ENCODE measurements at places on chromosomes 6 and 20.
A peak's percentile ranks its signal among the peaks of the same experiment; 100 is the strongest.

- no peak overlapping the region for H3K4me3 ChIP-seq
- DNase-seq: no peak
- H3K27ac ChIP-seq: no peak overlapping the region
- H3K27me3 ChIP-seq: no peaks in the 10 kb centered on the region
Measured at GRCh38 chr20:57476084-57476526, 48.8 kb downstream of the CTCFL start.

DNA sequence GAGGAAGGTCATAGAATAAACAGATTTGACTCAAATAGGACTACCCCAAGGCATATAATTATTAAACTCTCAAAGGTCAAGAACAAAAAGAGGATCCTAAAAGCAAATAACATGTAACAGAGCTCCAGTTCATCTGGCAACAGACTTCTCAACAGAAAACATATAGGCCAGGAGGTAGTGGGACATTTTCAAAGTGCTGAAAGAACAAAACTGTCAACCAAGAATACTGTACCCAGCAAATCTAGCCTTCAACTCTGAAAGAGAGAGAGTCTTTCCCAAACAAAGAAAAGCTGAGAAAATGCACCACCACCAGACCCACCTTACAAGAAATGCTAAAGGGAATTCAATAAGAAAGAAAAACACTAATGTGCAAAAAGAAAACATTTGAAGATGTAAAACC, 11.9 kb downstream of the NQO2 start:
- no peak overlapping the region for H3K4me3 ChIP-seq
- no peaks in the 10 kb centered on the region for H3K27me3 ChIP-seq
- no peak for DNase-seq
- no peaks in the 10 kb centered on the region for H3K4me1 ChIP-seq
- peaks cover 8% of the 10 kb centered on the region for H3K36me3 ChIP-seq

- H3K27ac ChIP-seq: no peak overlapping the region
- no peak for DNase-seq
- H3K27me3 ChIP-seq: peaks cover 14% of the 10 kb centered on the region
- H3K36me3 ChIP-seq: no peaks in the 10 kb centered on the region
- H3K4me3 ChIP-seq: no peak overlapping the region
- no peaks in the 10 kb centered on the region for H3K4me1 ChIP-seq
Measured at GRCh38 chr20:59817406-59817805, 116.0 kb downstream of the SYCP2 start.

DNA sequence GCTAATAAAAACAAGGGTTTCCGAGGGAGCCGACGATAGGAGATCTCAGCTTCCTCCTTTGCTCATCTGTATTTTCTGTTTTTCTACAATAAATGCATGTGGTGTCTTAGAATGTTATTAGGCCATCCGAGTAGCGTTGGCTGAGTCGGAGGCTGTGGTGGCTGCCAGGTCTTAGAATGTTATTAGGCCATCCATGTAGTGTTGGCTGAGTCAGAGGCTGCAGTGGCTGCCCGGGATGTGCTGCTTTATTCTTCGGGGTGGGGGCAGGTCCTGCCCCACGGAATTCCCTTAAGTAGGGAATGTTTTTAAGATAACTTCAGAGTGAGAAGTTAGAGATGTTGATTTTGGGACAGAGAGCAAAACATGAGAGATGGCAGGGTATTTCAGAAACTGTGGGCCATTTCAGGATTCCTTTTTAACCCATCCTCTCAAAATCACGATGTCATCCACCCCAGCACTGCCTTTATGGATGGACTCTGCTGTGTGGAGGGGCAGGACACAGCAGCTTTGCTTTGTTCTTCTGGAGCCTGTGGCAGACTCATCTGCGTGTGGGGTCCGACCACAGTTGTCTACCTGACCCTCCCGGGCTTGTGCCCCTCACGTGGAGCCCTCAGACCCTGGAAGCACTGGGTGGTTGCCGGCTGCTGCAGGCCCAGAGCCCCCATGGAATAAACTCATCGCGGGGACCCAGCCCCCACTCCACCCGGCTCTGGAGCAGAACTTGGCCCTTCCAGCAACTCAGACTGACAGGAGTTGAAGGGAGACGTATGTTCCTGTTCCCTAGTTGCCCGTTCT, 20.4 kb downstream of the OSBPL2 start:
- no peaks in the 10 kb centered on the region for H3K4me1 ChIP-seq
- H3K36me3 ChIP-seq: no peaks in the 10 kb centered on the region
- no peak overlapping the region for H3K4me3 ChIP-seq
- H3K27ac ChIP-seq: no peak overlapping the region
- no peaks in the 10 kb centered on the region for H3K27me3 ChIP-seq
- DNase-seq: no peak

- peak overlapping the region; percentile 81 for H3K4me3 ChIP-seq
- H3K36me3 ChIP-seq: no peaks in the 10 kb centered on the region
- no peaks in the 10 kb centered on the region for H3K27me3 ChIP-seq
- no peak for DNase-seq
- H3K4me1 ChIP-seq: peaks cover 5% of the 10 kb centered on the region
- peak overlapping the region; percentile 99 for H3K27ac ChIP-seq
Measured at GRCh38 chr6:28336284-28337120, 554 bp upstream of the ZSCAN31 start.

GRCh38 chr20:63735859-63736718, at the start of gene LIME1:
LIME1 (plus strand) TSS chr20:63736664; CDS start chr20:63737550, 886 bp downstream.
- DNase-seq: no peak
- H3K4me3 ChIP-seq: peak within 1 kb of the TSS; percentile 9
- no peaks in the 10 kb centered on the region for H3K36me3 ChIP-seq
- no peaks in the 10 kb centered on the region for H3K27me3 ChIP-seq
- no peak within 1 kb of the TSS for H3K27ac ChIP-seq

DNA sequence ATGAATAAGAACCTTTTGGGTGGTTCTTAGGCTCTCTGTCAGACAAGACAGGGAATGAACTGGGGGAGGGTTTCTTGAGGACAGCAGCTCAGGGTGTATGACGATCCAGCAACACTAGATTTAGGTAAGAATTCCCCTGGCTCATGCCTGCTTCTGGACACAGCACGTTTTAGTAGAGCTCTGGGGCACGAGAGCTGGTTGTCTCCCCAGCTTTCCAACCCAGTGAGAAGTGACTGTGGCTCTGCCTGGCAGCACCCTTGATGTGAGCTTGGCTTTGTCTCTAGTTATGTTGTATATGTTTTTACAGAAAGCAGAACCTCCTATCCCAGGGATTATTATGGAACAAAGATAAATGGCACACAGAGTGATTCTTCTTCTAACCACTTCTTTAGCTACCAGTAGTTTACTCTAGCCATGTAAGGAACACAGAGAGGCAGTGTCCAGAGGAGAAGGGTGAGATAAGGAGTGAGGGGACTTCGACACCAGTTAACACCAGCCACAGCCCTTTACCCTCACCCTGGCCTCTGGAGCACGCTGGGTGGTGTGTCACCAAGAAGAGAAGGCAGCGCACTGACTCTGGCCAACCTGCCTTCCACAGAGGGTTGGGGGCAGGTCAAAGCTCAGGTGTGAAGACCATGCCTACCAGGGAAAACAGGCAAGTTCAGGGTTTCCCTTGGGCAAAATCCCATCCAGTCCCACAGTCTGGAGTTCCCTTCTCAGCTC, 3.9 kb downstream of the APOBEC2 start:
- no peak overlapping the region for H3K27ac ChIP-seq
- no peaks in the 10 kb centered on the region for H3K27me3 ChIP-seq
- H3K4me3 ChIP-seq: no peak overlapping the region
- H3K36me3 ChIP-seq: no peaks in the 10 kb centered on the region
- no peak for DNase-seq

- no peaks in the 10 kb centered on the region for H3K36me3 ChIP-seq
- H3K4me1 ChIP-seq: no peaks in the 10 kb centered on the region
- H3K4me3 ChIP-seq: no peak overlapping the region
- no peak for DNase-seq
- H3K27ac ChIP-seq: no peak overlapping the region
- H3K27me3 ChIP-seq: no peaks in the 10 kb centered on the region
Measured at GRCh38 chr6:46584586-46584985, 68.0 kb downstream of the CYP39A1 start.

DNA sequence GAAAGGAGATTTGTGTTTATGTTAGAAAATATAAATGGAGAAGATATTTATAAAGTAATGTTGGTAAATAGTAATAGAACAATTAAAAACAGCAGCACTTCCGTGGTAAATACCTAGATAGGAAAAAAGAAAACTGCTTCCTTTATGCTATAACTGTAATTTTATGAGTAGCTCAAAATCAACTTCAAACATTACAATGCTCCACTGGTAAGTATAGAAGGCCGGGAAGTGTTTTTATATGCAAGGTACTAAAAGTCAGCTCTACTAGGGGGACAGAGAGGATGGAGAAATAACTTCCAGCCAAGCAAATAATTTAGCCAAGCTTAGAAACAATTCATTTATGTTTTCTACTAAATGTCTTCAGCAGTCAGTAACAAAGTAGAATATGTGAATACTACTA, 56.7 kb downstream of the ARHGAP18 start:
- H3K27me3 ChIP-seq: no peaks in the 10 kb centered on the region
- H3K27ac ChIP-seq: no peak overlapping the region
- no peaks in the 10 kb centered on the region for H3K4me1 ChIP-seq
- no peak overlapping the region for H3K4me3 ChIP-seq
- H3K36me3 ChIP-seq: no peaks in the 10 kb centered on the region

DNA sequence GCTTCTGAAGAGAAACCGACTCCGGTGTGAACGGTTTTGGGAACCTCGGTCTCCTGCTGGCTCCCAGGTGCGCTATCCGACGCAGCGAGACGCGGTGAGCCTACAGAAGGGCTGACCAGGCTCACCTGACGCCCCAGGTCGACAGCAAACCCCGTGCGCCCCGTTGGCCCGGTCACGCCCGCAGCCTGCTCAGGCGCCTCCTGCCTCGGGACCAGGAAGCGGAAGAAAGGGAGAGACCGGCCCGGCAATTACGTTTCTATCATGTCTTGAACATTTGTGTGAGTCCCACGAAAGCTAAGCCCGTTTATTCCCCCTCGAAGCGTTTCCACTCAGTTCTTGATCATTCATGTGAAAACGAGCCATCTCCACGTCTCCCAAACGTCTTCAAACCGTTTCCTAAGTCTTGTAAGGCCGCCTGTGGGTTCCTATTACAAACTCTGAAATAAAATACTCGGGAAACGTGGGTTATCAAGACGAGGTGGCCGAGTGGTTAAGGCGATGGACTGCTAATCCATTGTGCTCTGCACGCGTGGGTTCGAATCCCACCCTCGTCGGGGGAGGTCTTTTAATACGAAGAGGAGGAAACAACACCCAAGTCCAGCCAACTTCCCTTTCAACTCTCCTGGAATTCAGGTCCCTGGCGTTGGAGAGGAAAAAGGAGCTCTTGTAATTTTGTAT, 150.5 kb upstream of the PRSS16 start:
- no peak overlapping the region for H3K27ac ChIP-seq
- H3K36me3 ChIP-seq: no peaks in the 10 kb centered on the region
- H3K4me3 ChIP-seq: peak overlapping the region; percentile 44
- DNase-seq: peak; percentile 56
- H3K27me3 ChIP-seq: peaks cover 31% of the 10 kb centered on the region

GRCh38 chr20:37915800-37916570, 13.1 kb downstream of the VSTM2L start:
- DNase-seq: no peak
- peaks cover 87% of the 10 kb centered on the region for H3K27me3 ChIP-seq
- H3K4me1 ChIP-seq: no peaks in the 10 kb centered on the region
- H3K4me3 ChIP-seq: no peak overlapping the region
- no peak overlapping the region for H3K27ac ChIP-seq

DNA sequence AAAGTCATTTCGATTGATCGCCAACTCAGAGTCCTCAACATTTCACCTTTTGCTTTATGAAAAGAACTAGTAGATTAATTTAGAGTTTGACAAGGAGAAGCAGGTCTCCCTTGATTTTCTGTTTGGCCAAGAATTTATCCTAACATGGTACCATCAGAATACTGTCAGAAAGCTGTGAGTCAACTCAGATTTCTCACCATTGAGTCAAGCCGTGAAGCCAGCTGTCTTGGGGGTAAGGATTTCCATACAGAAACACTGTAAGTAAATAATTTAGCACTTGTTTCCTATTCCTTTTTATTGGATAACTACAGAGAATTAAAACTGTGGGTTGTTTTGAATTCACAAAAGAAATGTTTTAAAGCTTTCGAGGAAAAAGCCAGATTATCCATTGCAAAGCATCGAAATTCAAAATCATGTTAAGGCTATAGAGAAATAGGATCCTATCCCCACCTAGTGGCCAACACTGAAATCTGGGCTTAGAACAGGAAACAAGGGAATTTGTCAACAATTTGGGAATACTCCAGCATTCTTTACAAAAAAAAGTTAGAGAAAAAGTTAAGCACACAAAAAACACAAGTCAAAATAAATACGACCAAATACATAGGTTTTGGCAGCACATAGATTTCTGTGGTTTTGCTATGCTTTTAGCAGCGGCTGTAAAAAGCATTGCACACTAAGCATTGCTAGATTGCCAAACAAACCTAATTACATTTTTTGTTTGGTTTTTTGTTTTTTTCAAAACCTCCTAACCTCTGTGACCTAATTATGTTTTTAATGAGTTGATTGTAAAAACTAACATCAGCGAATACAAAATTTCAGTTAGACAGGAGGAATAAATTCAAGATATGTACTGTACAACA, 44.2 kb downstream of the COL11A2 start:
- no peaks in the 10 kb centered on the region for H3K36me3 ChIP-seq
- H3K27ac ChIP-seq: no peak overlapping the region
- no peak for DNase-seq
- no peak overlapping the region for H3K4me3 ChIP-seq
- peaks cover 5% of the 10 kb centered on the region for H3K27me3 ChIP-seq
- no peaks in the 10 kb centered on the region for H3K4me1 ChIP-seq

GRCh38 chr6:2190661-2191389, 54.6 kb downstream of the GMDS start:
- H3K27ac ChIP-seq: no peak overlapping the region
- no peak overlapping the region for H3K4me3 ChIP-seq
- H3K4me1 ChIP-seq: no peaks in the 10 kb centered on the region
- no peaks in the 10 kb centered on the region for H3K36me3 ChIP-seq
- no peaks in the 10 kb centered on the region for H3K27me3 ChIP-seq

- no peaks in the 10 kb centered on the region for H3K36me3 ChIP-seq
- H3K27me3 ChIP-seq: no peaks in the 10 kb centered on the region
- H3K27ac ChIP-seq: no peak overlapping the region
- DNase-seq: no peak
Measured at GRCh38 chr6:7080311-7080710, 27.4 kb upstream of the RREB1 start.

- no peak overlapping the region for H3K4me3 ChIP-seq
- H3K27me3 ChIP-seq: no peaks in the 10 kb centered on the region
- H3K27ac ChIP-seq: no peak overlapping the region
- no peak for DNase-seq
Measured at GRCh38 chr6:110699780-110700179, 115.5 kb downstream of the CDK19 start.

GRCh38 chr20:50320901-50321796, 130.5 kb downstream of the CEBPB start:
- H3K36me3 ChIP-seq: no peaks in the 10 kb centered on the region
- H3K27ac ChIP-seq: peak overlapping the region; percentile 94
- H3K27me3 ChIP-seq: no peaks in the 10 kb centered on the region

- peaks cover 5% of the 10 kb centered on the region for H3K4me1 ChIP-seq
- no peaks in the 10 kb centered on the region for H3K36me3 ChIP-seq
- peak overlapping the region; percentile 100 for H3K27ac ChIP-seq
Measured at GRCh38 chr20:31720486-31721407, 1.9 kb downstream of the BCL2L1 start.

- H3K27ac ChIP-seq: no peak overlapping the region
- H3K4me3 ChIP-seq: no peak overlapping the region
- DNase-seq: peak; percentile 15
- no peaks in the 10 kb centered on the region for H3K4me1 ChIP-seq
- no peaks in the 10 kb centered on the region for H3K27me3 ChIP-seq
Measured at GRCh38 chr20:34970193-34970840, 14.6 kb downstream of the MYH7B start.

- peaks cover 3% of the 10 kb centered on the region for H3K4me1 ChIP-seq
- no peaks in the 10 kb centered on the region for H3K27me3 ChIP-seq
- no peak overlapping the region for H3K4me3 ChIP-seq
- H3K36me3 ChIP-seq: peaks cover 5% of the 10 kb centered on the region
- H3K27ac ChIP-seq: peak overlapping the region; percentile 2
- no peak for DNase-seq
Measured at GRCh38 chr6:148523048-148523447, 180.4 kb downstream of the SASH1 start.
